Renal cortical epithelial cell (primary cell): ENCODE measurements at places on chromosomes 1 and 21.

DNA sequence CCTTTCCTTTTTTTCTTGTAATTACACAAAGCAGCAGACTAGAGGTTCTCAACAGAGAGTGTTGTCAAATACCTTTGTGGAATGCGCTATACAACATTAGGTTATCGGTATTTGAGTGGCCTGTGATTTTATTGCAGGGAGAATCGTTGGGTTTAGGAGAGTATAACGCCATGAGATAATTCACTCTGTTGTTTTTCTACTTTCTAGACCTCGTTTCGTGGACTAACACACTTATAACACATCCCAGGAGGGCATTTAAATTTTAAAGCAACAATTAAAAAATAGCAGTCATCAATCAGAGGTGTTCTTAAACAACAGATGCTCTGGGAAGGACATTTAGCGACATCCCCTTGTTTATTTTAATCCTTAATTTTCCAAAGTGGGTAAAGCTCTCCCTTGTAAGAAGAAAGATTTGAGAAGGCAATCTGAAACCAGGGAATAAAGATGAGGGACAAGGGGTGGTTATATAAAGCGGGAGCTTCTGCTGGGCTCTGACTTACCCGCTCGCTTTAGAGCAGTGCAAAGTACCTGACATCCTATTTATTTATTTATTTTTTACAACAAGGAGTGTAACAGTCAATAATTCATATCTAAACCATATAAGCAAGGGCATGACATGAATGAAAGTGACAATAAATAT lies 4.9 kb downstream of the PBX1 start:
- DNase-seq = peak; percentile 36

DNA sequence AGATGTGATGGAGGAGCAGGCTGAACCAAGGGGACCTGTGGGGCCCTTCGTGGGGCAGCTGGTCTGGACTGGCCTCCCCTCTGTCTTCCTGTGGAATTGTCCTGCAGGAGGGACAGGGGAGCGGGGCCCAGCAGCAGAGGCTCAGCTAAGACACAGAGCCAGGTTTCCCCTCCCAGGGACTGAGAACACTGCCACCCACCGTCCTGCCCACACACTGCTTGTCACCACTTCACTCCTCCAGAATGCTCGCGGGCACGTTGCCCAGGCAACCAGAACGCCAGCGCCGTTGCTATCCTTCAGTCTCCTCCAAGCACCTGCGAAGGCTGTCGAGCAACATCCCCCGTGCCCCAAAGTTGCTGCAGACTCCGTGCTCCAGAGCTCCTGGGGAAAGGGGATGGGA lies 46.4 kb downstream of the AJAP1 start:
- DNase-seq = peak; percentile 7

- no peak for DNase-seq
Observed at GRCh38 chr1:43772978-43773377, 65.6 kb downstream of the ST3GAL3 start.

GRCh38 chr21:38380481-38381137 lies 117.7 kb downstream of the ERG start:
- DNase-seq = no peak

DNA sequence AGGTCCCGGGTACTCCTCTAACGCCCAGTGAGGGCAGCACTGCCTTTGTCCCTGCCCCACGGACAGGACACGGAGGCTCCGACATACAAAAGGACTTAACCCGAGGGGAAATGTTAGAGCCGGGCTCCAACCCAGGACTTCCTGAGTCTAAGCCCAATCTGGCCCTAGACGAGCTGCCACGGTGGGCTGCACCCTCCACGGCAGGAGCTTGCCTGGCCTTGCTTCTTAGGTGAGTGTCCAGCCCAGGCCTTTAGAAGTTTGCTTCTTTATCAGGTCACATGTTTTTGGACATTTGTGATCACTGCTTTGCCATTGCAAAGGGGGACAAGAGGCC lies 11.0 kb upstream of the TMEM200B start:
- DNase-seq = no peak

DNA sequence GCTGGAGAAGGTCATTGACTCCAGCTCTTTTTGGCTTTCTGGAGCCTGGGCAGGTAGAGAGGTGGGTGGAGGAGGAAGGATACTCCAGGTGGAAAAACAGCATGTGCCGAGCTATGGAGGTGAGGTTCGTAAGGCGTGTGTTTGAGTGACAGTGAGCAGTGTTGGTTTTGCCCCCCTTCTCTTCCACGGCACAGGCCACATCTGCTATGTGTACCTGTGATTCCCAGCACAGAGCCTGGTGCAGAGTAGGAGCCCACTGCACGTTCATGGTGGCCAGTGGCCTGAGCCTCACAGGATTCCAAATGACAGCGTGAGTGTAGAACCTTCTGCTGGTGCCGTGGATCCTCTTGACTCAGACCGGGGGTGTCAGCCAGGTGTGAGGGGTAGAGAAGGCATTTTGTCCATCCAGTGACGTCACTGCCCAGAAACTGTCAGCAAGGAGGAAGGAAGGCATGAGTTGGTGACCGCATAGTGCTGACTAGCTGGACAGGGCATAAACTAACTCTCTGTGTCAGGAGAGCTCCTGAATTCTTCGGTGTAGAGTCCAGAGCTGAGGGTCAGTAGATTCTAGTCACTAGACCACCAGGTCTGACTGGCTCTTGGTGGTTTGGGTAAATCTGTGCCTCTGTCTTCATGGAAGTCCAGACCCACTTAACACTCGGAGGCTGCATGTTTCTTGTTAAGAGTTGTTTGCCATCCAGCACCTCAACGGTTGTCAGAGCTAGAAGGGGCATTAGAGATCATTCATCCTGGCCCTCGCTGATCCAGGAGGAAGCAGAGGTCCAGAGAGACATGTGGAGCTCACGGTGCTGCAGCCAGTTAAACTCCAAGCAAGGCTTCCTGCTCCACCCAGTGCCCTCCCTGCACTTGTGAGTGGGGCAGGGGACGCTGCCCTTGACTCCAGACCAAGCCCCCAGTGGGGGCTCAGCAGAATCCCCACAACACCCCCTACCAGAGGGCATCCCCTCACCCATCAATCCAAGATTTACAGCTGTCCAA lies 3.8 kb downstream of the QSOX1 start:
- no peak for DNase-seq

GRCh38 chr21:31413698-31414097 lies 69.6 kb upstream of the TIAM1 start:
- no peak for DNase-seq

DNA sequence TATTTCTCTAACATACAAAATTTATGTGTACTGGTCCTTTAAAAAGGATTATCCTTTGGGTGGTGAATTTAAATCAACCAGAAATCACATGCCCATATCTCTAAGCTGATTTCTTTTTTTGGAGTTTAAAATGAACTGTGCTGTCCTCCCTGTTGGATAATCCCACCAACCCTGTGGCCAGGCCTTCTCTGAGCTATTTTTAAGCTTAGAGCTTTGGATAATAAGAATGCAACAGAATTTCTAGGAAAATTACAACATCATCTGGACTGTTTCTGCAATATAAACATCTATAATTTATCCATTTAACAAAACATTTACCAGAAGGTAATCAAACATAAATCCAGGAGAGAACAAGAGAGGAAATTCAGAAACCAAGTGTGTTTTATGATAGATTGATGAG lies 88.3 kb downstream of the LRRC40 start:
- DNase-seq = no peak

DNA sequence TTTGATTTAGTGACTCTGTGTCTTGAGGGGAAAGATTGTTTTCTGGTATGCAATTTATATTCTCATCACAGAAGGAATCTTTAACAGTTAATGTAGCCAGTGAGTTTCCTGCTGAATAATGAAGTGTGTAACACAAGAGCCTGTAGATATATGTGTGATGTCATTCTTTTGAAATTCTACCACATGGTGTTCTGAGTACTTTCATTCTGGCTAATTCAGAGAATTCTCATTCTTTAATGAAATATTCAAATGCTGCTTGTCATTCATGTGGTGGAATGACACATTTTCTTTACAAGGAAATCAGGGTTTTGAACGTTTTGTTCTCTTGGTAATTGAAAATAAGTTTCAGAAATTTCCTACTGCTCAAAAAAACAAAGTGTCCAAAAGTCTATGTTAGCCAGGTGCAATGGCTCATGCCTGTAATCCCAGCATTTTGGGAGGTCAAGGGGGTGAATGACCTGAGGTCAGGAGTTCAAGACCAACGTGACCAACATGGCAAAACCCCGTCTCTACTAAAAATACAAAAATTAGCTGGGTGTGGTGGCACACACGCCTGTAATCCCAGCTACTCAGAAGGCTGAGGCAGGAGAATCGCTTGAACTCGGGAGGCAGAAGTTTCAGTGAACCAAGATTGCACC lies 79.6 kb downstream of the MAP3K21 start:
- peak; percentile 16 for DNase-seq

DNA sequence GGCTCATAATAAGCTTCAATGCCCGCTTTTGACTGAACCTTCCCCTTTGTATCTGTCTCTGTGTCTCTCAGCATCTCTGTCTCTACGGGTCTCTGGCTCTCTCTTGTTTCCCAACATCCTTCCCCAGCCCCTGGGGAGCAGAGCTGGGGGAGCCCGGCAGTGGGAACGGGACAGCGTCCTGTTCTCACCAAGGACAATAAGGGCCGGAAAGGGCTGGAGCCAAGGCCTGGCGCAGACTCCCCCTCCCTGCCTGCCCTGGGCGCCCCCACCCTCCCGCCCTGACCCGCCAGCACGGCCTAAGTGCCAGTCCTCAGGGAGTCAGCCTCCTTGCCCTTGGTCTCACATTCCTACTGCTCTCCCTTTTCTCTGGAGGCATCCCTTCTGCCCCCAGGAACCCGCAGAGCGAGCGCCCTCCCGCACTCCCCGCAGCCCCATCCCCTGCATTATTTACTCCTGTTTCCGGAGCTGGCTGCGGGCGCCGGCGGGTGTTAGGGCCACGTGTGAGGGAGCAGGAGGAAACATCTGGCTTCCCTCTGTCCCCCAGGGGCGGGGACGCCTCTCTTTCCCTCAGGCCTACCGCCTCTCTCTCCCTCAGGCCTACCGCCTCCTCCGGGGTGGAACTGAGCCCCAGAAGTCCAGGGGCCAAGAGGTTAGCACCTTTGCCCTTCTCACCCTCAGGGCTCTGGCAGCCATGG lies 6.5 kb downstream of the KRTCAP2 start:
- DNase-seq = no peak

DNA sequence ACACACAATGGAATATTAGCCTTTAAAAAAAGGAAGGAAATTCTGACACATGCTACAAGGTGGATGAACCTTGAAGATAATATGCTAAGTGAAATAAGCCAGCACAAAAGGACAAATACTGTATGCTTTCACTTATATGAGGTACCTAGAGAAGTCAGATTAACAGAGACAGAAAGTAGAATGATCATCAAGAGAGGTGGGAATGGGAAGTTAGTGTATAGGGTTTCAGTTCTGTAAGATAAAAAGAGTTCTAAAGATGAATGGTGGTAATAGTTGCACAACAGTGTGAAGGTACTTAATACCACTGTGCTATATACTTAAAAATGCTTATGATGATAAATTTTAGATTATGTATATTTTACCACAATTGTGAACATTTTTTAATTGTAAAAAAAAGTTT lies 7.2 kb downstream of the RPAP2 start:
- DNase-seq = no peak

- no peak for DNase-seq
Observed at GRCh38 chr1:147560765-147561471, 19.6 kb downstream of the BCL9 start.

GRCh38 chr1:94708299-94708685 lies 111.9 kb upstream of the SLC44A3 start:
- DNase-seq = no peak
